ENCODE measurements at places on chromosomes 3 and 15.

DNA sequence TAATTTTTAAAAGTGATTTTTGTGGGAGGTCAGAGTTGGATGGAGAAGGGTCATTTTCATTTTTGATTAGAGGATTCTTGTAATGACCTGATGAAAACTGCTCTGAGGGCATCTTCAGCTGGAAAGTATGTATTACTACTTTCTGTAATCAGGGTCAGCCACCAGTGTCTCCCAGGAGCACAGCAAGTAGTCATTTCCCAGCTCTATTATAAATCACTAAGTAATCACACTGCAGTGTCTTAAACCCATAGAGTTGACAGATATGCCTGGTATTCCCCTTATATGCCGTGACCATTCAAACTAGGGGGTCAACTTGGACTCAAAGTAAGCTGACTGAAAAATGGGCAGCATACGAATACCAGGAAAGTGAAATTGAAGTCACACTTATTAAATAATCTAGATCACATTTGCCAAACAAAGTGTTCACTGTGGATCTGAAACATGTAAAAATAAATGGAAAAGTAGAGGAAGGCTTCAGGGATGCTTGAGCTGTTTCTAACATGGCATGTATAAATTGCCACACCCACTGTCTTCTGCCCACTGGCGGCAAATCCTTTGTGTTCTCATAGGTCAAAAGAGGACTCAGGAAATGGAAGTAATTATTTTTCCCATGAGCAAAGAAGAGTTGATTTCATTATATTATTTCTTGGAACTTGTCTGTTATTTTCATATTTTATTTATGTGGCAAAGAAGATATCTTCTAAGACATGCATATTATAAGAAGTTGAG, 105.7 kb downstream of the MBNL1 start:
- DNase-seq = no peak

DNA sequence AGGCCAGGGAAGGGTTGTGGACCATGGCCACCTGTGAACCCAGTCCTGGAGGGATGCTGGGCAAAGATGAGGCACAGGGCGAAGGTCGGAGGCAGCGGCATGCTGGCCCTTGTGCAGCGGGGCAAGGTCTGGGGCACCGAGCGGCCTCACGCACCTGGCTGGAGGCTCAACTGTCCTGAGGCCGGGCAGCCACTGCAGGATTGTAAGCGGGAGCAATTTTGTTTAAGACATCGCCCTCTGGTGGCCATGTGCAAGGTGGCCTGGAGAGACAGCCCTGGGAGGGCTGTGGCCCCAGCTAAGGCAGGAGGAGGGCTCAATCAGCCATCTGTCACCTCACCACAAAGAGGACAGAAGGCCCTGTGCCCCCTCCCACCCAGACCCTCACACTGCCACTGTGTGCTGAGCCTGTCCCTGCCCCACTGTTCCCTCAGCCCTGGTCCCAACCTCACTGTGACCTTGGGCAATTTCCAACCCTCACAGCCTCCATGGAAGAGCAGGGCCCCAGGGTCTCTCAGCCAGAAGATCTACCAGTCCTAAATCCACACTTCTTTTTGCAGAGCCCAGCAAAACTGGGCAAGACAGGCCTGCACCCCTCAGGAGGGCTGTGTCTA, 46.2 kb downstream of the TPRA1 start:
- peak; percentile 36 for DNase-seq

GRCh38 chr3:45169125-45169904, 23.1 kb upstream of the CDCP1 start:
- no peak for DNase-seq

DNA sequence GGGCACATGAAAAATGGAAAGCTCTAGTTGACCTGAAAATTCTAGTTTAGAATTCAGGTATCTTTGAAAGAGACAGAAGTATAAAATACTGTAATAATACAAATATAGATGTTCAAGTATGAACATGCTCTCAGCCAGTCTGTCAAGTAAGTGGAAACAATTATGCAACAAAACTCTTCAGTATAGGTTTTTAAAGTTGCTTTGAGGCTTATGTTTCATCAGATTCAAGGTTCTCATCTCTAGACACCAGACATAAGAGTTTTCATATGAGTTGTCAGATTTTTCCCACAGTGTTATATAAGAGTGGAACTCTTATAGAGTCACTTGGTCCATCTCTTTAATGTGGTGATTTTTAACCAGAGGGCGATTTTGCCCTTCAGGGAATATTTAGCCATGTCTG, 22.0 kb downstream of the CMSS1 start:
- DNase-seq = no peak

DNA sequence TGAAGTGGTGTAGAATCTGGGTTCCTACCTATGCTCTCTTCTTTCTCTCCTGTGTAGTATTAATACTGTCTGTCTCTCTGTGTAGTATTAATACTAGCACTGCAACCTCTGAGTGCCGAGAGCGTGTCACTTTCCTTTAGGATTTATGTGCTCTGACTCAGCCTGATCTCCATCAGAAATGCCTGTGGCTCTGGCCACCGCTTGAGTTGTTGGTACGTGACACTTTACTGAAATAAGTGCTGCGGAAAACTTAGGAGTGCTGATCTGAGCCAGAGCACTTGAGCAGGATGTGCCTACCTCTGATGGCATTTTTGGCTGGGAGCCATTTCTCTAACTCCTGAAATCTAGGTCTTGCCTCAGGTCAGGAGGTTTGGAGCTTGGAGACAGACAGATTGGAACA, 807.4 kb downstream of the SQOR start:
- DNase-seq = no peak

DNA sequence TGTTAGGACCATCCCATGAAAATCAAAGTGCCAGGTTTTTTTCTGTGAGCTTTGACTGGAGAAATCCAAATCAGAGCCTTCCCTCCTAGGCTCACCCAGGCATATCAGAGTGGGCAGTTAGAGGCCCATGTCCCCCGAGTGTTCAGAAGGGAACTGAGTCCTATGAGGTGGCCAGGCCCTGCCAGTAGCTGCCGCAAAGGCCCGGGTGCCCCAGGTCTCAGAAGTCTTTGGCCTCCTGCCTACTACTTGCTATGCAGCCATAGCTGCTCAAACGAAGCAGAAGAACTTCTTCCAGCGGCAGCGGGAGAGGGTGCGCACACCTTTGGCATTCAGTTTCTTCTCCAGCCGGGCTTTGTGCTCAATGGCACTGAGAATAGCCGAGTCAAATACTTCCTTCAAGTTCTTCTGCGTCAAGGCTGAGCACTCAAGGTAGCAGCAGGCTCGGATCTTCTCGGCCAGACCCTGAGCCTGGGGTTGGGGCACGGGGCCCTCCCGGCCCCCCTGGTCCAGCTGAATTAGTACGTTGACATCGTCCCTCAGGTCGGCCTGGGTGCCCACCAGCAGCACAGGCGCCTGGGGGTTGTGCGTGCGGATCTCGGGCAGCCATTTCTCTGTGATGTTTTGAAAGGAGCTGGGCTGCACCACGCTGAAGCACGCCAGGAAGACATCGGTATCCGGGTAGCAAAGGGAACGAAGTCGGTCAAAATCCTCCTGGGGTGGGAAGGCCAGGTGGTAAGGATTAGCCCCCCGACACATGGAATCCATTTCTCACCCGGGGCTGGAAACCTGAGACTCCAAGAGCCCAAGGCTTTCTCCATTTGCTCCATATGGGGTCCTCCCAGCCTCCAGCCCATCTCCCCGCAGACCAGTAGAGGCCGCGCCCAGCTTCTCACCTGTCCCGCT, 992 bp downstream of the RHOV start:
- DNase-seq = no peak

- DNase-seq = no peak
Measured at GRCh38 chr15:92878593-92879053, 21.5 kb upstream of the CHD2 start.

GRCh38 chr15:58677426-58677825, 72.1 kb downstream of the ADAM10 start:
- no peak for DNase-seq

DNA sequence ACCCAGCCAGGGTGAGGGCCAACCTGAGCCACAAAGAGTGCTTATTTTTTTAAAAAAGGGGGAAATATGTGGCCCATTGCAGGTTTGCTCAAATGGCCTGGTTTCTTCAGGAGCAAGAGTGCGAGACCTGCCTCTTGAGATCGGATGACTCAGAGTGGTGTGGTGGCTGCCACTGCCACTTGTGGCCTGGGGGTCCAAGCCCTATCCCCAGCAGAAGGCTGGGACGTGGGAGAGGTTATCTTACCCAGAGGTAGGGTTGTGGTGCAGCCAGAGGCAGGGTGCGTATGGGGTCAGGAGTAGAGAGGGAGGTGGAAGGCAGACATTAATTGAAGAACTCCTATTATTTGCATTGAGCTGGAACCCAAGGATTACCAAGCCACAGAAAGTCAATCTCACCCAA, 83.2 kb upstream of the SMAD3 start:
- DNase-seq = no peak

GRCh38 chr15:72920551-72920950, 131.7 kb upstream of the NEO1 start:
- no peak for DNase-seq

- no peak for DNase-seq
Measured at GRCh38 chr15:76239786-76240185, 71.5 kb downstream of the ETFA start.

- DNase-seq = peak; percentile 6
Measured at GRCh38 chr3:170222647-170223541, 670 bp downstream of the PRKCI start.

DNA sequence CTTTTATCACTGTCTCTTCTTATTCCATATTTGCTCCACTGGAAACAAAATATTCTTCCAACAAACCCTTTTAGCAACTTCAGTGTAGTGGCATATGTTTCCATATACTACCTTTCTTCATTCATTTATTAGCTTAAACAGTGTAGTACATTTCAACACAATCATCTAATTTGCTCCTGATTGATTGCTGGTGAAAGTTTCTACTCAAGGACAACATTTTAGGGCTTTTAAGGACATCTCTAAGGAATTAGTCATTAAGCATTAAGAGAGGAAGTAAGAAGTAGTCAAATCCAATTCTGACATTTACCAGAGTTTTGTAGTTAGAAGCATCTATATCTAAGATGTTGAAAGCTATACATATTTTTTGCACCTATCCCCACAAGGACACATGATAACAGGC, 55.8 kb downstream of the RSRC1 start:
- DNase-seq = no peak
